PC-9 (cell line): ENCODE measurements at places on chromosomes 5 and 9. TPM values are rescaled to one million over a fixed set of nuclear protein-coding genes. Genes with fewer than 3 reads are reported as not detected.

- DNase-seq, result no peak
Measured at GRCh38 chr9:134225186-134225585, 60.8 kb upstream of the RNU6ATAC start.

GRCh38 chr9:92709240-92709639 is 39.3 kb upstream of the IPPK start:
- DNase-seq, result no peak

- no peak for DNase-seq
Measured at GRCh38 chr5:16546732-16547131, 70.1 kb downstream of the RETREG1 start.

- no peak for DNase-seq
Measured at GRCh38 chr5:1199649-1200494, 1.5 kb upstream of the SLC6A19 start.

DNA sequence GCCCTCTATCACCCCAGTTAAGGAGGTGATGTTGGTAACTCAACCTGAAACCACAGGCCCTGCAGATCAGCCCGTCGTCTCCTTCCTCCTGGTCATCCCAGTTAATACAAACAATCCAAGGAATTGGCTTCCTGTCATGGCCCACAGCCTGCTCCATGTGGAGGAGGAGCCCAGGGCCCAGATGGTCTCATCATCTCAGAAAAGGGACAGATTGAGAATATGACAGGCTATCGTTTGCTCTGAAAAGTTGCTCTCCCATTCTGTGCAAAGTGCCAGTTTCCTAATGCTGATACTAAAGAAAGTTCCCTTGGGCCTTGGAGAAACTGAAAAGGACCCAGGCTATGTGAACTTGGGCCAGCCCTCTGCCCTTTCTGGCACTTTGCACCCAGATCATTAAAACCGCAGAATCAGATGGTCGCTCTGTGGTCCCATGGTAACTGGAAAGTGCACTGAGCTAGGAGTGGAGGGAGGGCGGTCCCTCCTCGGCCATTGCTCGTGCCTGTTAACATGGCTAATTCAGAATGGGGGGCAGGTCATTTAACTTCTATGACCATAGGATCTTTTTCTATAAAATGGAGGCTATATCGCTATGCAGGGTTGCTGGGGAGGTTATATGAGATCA is 675 bp upstream of the SPAAR start:
- DNase-seq, result no peak

DNA sequence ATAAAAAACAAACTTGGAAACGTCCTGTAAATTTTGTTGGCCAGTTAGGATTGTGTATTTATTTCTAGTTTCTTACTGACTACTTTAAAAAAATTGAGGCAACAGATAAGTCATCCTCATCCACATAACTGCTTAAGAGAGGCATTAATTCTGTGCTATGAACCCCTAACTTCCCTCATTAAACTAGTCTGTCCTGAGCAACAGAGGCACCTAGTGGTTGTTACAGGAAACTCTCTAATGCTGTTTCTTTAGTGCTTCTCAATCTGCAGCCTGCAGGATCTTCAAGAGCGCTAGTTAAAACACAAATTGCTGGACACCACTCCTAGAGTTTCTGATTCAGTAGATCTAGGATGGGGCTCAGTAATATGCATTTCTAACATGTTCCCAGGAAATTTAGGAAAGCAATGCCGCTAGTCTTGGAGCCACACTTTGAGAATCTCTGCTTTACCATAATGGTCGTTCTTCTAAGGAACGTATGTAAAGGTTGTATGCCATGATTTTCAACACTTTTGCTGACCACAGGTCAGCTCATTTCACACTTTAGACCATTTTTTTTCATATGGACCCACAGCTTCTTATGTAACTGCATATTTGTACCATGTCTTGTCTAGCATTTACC is 410.1 kb upstream of the SMARCA2 start:
- no peak for DNase-seq

DNA sequence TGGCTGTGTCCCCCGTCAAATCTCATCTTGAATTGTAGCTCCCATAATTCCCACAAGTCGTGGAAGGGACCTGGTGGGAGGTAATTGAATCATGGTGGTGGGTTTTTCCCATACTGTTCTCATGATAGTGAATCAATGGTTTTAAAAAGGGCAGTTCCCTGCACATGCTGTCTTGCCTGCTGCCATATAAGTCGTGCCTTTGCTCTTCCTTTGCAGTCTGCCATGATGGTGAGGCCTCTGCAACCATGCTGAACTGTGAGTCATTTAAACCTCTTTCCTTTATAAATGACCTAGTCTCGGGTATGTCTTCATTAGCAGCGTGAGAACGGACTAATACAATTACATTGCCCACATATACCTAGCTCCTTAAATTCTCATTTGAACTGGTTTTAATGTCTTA is 353.0 kb upstream of the KLF4 start:
- no peak for DNase-seq

- DNase-seq, result no peak
Measured at GRCh38 chr9:32171339-32171738, 213.1 kb upstream of the ACO1 start.

- no peak for DNase-seq
Measured at GRCh38 chr9:79572608-79573411, 1.0 kb downstream of the TLE4 start.

GRCh38 chr9:125431741-125432271 is 170.2 kb downstream of the GAPVD1 start:
- no peak for DNase-seq

- no peak for DNase-seq
Measured at GRCh38 chr9:132990781-132991180, 12.3 kb downstream of the GFI1B start.

DNA sequence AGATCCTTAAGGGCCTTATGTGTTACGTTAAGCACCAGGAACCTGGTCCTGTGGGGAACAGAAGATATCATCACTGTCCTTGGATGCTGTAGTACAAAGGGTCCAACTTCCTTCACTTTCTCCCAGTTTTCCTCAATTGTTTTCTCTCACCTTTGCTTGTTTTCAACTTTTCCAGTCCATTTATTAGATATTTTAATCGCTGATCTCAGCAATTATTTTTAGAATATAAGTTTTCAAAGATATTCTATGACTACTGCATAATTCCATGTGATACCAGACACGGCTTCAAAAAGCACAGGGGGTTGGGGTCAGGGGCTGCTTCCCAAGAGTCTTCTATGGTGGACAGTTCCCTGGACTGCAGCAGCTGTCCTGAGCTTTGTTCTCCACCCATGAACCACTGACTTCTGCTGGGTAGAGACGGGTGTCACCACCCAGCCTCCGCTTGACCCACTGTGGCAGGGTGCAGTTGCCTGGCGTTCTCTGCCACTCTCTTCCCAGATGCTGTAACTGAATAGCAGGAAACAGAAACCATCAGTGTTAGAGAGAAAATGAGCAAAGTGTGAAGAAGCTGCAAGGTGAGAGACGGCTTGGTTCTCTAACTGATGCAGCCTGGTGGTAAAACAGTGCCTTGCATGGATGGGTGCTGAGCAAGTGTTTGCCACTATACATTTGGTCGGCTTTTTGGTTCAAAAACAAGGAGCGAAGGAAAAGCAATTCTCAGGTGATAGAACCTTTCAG is 383.0 kb downstream of the RAB3C start:
- DNase-seq, result no peak

RLN1 gene
- 0.83 TPM in 1 of 2 replicates, not detected in the other for total RNA-seq

SLC45A2 gene
- total RNA-seq, result 0.20 and 0.33 TPM in 2 replicates
